ENCODE measurements at places on chromosomes 11 and 22.

- no peak for DNase-seq
Measured at GRCh38 chr11:3981084-3981633, 113.4 kb upstream of the RRM1 start.

- DNase-seq, result no peak
Measured at GRCh38 chr22:30250039-30250565, 3.5 kb upstream of the LIF start.

- DNase-seq, result no peak
Measured at GRCh38 chr11:62646825-62647608, 604 bp upstream of the GANAB start.

DNA sequence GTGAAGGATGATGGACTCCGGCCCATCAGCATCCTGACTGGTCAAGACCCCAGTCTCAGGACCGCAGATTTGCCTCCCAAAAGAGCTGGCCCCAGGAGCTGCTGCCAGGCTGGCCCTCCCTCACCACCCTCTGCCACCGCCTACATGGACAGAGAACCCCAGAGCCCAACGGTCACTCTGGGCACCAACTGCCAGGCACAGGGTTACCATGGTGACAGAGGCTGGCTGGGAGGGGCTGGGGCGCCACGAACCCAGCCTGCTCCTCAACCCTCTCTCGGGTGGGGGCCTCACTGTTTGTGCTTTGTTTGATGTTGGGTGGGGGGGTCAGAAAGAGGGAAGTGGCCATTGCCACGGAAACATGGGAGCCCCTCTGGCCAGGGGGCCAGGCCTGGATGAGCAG lies 55.8 kb downstream of the ELFN2 start:
- no peak for DNase-seq

- DNase-seq, result no peak
Measured at GRCh38 chr11:16086229-16086819, 270.0 kb downstream of the SOX6 start.

GRCh38 chr11:46755962-46756361 lies 36.9 kb downstream of the F2 start:
- DNase-seq, result no peak

DNA sequence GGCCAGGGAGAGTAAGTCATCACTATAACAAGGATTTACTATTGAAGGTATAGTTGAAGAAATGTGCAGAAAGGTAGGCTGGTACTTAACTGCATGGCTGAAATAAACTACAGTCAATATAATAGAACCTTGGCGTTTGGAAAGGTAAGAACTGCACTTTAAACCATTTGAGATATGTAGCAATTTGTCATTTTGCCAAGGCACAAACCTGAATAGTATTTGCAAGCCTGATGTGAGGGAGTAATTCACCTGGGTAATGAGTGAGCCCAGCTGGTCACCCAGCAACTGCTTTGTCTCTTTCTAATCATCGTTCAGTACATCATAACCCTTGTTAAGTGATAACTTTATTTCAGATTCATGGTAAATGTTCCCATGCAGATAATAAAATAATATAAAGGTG lies 62.3 kb upstream of the SCUBE2 start:
- DNase-seq, result no peak

DNA sequence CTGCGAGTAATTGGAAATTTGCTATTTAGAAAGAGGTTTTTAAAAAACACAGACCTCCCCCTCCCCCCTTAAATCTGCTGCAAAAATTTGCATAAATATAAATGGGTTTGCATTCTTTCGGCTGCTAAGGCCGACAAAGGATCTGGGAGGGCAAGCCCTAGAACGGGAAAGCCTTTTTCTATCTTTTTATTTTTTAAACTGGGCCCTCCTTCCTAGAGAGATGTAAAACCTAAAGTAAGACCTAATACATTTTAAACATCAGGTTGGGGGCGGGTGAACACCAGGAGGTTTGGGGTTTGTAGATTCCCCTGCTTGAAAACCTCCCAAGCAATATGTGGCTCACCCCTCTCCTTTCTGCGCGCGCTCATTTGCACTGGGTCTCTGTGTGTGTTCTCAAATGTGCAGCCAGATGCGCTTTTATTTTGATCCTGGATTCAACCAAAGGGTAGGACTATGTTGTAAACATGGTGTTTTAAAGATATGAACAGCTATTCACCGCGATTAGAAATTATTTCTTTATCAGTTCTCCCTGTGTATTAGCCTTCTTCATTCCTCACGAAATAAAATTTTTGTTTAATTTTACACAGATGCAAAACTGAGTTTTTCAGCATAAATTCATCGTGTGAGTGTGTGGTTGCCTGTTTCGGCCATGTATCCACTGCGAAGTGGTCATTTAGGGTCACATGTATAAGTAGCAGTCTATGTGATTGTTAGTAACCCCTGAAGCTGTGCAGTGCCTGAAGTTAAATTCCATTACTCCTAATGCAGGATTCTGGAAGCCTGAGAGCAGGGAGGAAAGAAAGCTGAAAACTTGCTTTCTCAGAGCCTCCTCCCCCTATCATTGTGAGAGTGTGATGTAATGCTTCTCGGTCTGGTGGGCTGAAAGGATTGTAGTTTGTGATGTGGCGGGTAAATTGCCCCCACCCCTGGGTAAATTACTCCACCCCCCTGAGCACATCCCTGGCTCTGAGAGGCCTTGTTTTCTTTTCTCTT lies 988 bp downstream of the TNRC6B start:
- peak; percentile 24 for DNase-seq

GRCh38 chr11:61747192-61747966 lies 5.1 kb upstream of the MYRF start:
- peak; percentile 61 for DNase-seq

DNA sequence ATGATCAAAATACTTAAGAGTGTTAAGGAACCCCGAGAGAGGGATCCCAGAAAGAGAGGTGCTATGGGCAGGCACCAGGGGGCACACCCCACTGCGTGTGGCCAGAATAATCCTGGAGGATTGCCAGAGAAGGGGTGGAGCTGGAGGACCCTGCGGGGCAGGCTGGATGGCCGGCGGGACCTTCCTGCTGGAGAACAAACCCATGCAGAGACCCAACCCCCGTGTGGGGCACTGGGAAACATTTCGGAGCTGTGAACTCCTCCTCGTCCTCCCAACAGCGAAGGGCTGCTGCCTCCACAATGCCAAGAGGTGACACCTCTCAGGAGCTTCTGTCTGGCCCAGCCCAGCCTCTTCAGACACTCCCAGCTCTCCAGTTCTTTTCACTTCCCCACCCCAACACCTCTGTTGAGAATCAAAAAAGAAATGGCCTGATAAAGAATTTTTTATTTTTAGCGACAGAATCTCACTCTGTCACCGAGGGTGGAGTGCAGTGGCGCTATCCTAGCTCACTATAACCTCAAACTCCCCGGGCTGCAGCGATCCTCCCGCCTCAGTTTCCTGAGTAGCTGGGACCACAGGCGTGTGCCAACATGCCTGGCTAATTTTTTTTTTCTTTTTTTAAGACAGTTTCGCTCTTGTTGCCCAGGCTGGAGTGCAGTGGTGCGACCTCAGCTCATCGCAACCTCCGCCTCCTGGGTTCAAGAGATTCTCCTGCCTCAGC lies 25.6 kb downstream of the RHOD start:
- DNase-seq, result no peak

GRCh38 chr11:9081153-9081552 lies 10.2 kb downstream of the SCUBE2 start:
- no peak for DNase-seq

GRCh38 chr11:12402691-12403120 lies 25.3 kb downstream of the PARVA start:
- no peak for DNase-seq

DNA sequence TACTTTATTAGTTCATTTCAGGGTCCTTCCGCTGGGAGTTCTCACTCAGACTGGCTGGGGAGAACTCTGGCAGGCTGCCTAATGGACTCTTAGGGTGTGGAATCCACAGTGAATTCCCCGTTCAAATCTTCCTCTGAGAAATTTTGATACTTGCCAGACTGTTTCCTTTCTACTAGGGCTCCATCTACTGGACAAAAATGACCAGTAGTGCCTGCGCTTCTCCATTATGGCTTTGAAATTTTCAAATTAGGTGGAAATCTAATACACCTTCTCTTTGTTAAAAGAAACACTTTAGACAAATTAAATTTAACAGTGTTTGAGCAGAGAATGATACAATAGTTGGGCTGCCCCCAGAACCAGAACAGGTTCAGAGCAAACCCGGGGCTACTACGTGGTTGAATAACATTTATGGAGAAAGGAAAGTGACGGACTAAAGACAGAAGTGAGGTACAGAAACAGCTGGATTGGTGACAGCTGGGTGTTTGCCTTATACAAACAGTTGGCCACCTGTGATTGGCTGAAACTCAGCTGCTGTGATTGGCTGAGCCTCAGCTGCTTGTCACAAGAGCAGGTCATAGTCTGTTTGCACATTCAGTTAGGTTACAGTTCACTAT lies 52.9 kb upstream of the FDX1 start:
- no peak for DNase-seq

DNA sequence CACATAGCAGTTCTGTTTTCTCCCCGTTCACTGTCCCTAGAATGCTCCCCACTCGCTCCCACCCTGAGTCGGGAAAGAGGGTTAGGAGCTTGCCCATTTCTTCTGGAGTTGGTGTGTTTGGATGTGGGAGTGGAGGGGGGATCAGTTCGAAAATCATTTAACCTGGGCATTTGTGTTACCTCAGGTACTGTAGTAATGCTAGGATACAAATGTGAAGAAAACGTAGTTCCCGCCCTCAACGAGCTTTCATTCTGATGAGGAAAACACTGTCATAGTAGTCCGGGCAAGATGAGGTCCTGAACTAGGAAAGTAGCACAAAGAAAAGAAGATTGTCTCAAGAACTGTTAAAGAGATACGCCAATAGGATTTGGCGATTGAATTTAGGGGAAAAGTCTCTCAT lies 539 bp downstream of the SDHD start:
- DNase-seq, result no peak

GRCh38 chr22:39117585-39118191 lies 20.6 kb downstream of the APOBEC3H start:
- DNase-seq, result peak; percentile 59

GRCh38 chr11:77047007-77047927 lies 13.1 kb downstream of the B3GNT6 start:
- DNase-seq, result peak; percentile 96

GRCh38 chr22:38056969-38057891 lies at the start of gene PICK1:
PICK1 (plus strand) TSS chr22:38057404; CDS start chr22:38057810, 406 bp downstream.
- DNase-seq, result peak; percentile 76

DNA sequence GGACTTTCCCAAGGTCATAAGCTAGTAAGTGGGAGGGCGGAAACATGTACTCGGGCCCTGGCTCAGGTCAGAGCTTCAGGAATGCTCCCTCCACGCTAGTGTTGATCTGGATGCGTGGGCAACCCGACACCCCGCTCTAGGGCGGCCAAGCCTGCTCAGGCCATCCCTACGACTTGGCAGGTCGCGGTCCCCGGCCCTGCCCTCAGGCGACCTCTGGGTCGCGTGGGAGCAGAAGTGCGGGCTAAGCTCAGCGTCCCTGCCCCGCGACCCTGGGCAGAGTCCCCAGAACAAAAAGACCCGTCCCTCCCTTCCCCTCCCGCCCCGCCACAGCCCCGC lies 781 bp upstream of the TEF start:
- no peak for DNase-seq

Data from CD4-positive, alpha-beta T cell (primary cell).